ENCODE measurements at places on chromosomes 2 and 18. TPM values are rescaled to one million over a fixed set of nuclear protein-coding genes. Genes with fewer than 3 reads are reported as not detected.
A peak's percentile ranks its signal among the peaks of the same experiment; 100 is the strongest.

GRCh38 chr2:182522972-182523473, 96.2 kb upstream of the PDE1A start:
- DNase-seq: no peak

GRCh38 chr2:181742922-181743722, 62.8 kb upstream of the NEUROD1 start:
- no peak for DNase-seq

- DNase-seq: no peak
Measured at GRCh38 chr2:120290737-120291136, 38.1 kb downstream of the RALB start.

DNA sequence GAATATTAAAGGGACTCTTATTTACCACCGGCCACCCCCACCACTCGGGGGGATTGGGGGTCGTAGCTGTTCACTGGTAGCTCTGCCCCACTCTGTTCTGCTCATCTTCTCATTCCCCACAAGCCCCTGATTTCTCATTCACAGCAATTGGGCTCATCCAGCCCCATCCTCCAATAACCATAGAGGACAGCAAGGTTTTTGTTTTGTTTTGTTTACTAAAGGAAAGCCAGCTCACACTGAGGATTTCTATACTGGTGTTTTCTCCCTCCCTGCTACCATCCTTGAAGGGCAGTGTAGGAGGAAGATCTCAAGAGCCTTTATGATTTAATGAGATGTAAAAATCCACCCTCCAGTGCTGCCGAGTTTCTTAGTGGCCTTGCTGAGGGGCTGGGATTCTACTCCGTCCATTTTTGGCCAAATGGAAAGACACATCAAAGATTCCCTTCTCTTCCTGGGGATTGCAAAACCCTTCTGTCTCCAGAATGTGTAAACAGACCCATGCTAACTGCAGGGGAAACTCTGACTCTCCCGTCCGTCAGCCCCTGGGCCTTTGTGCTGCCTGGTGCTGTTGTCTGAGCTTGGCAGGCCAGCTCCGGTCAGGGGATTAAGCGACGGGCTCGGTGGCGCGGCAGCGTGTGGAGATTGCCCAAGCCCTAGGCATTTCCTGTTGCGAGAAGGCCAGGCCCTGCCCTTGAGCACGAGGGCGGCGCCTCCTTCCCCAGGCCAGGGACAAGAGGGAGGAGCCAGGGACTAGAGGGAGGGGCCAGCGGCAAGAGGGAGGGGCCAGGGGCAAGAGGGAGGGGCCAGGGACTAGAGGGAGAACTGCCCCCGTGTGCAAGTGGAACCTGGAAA, 165.0 kb downstream of the ANTXR1 start:
- peak; percentile 89 for DNase-seq

DNA sequence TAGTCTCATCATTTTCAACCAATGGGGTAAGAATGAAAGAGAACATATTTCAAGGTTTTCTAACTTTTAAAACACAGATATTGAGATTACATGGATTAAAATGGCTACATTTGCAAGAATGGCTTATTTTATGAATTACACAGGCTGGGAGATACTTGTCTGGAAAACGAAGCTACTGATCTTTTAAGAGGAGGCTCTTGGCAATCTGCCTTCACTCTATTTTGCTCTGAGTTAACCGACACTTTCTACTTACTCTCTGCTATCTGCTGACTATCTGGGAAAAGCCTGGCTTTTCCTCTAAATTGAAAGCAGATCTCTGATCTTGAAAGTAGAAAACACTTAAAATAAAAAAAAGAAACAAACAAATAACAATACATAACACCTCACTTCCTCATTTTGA, 325.4 kb upstream of the LINC00305 start:
- DNase-seq: no peak

DNA sequence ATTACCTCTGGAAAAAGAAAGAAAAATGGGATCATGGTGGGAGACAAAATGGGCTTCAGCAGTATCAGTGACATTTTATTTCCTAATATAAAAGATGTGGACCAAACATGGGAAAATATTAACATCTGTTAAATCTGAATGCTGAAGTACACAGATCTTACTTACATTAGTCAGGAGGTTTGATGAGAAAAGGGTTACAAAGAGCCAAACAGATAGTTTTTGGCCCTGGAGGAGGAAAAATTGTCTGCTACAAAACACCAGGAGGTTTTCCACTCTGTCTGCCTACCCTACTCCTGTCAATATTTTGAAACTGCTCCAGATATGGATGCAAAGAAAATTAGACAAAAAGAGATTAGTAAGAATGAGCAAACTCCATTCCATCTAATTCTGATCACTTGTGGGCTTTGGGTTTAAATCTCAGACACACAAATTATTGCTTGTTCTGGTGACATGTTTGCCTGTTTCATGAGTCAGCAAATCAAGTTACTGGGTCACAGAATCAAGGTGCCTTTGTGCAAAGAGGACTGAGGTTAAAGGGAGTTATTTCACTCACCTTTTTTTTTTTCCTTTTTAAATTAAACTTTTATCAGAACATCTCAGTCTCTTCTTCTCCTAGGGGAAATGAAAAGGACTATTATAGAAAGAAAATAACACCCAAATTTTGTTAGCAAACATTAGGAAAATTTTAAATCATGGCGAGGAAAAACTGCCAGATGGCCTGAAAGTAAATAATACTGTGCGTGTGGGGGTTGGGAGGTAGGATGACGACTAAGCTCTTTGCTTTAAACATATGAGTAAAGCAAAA, 87.0 kb upstream of the SPATS2L start:
- DNase-seq: no peak

- no peak for DNase-seq
Measured at GRCh38 chr18:63002305-63002704, 287.0 kb downstream of the PHLPP1 start.

DNA sequence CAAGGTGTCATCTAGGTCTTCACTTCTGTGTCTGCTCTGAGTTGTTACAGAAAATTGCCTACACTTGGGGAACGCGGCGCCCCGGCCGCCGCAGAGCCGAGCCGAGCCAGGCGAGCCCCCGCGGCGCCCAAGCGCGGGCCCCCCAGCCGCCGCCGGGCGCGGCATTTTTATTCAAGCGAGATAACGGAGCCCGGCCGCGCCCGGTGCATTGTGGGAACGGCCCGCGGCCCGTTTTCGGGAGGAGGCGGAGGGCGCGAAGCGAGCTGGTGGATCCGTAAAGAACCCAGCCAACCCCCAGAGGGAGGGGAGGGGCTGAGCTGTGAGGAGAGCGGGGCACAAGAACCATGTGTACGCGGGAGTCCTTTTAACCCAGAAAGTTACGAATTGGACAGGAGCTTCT, 191.8 kb downstream of the FTCDNL1 start:
- no peak for DNase-seq

- no peak for DNase-seq
Measured at GRCh38 chr18:62179213-62179612, 7.6 kb downstream of the PIGN start.

DNA sequence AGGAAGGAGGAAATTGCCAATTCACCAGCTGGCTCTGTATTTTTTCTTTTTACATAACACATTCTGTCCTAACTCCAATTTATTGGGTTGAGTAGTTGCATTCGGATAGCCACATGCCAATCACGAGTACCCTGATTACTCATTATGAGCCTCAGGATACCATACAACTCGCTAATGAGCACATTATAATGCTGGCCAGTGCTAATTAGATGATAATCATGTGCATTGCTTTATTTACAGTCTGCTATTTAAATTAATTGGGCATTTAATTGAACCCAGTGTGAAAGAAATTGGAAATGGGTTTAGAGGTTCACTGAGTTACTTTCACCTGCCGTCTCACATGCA, 15.2 kb downstream of the G6PC2 start:
- DNase-seq: no peak

- DNase-seq: no peak
Measured at GRCh38 chr18:10877987-10878386, 271.4 kb downstream of the PIEZO2 start.

DNA sequence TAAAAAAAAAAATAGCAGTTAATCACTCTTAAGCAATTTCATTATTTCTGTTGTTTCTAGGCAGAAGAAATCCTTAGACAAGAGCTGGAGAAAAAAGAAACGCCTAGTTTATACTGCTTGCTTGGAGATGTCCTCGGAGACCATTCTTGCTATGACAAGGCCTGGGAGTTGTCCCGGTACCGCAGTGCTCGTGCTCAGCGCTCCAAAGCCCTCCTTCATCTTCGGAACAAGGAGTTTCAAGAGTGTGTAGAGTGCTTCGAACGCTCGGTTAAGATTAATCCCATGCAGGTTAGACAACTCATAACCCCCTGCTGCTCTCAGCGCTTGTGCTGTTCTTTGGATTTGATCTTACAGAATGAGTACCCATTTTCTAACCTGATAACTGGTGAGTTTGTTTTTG, 130.4 kb downstream of the TTC27 start:
- no peak for DNase-seq

DNA sequence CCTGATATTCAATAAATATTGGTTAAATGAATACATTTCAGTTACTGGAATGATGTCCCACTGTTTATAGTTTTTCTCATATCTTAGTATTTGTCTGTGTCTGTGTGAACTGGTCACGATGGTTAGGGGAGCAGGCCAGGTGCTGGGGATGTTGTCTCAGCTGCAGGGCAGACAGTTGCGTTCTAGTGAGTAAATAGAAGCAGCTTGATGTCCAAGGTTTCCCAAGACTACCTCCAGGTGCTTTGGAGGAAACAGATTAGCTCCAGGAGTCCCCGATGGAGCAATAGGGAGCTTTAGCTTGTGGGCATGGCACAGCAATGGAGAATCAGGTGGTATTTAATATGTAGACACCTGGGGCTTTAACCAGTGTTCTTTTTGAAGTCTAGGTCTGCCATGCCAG, 75.5 kb downstream of the GULP1 start:
- no peak for DNase-seq

DNA sequence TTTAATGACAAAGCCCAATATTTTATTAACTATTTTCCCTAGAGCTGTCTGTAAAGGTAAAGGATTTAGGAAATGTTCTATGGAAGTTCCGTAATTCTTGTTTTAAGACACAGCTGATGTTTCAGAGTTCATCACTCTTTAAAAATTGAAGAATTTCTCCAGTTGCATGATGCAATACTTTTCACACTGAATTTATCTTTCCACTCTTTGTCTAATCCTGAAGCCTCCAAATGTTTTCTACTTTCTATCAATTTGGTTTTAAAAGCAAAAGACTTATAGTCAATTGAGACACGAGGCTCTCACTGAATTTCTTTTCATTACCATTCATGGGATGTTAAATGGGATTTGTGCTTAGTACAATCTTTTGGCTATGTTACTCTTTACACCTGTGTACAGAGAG, 223.2 kb downstream of the TDRD15 start:
- DNase-seq: no peak

GRCh38 chr2:61995515-61995914, 90.0 kb downstream of the COMMD1 start:
- no peak for DNase-seq

GRCh38 chr2:119549241-119549640, 5.0 kb downstream of the CFAP221 start:
- no peak for DNase-seq

- DNase-seq: no peak
Measured at GRCh38 chr2:21657445-21657844, 533.7 kb downstream of the TDRD15 start.

DNA sequence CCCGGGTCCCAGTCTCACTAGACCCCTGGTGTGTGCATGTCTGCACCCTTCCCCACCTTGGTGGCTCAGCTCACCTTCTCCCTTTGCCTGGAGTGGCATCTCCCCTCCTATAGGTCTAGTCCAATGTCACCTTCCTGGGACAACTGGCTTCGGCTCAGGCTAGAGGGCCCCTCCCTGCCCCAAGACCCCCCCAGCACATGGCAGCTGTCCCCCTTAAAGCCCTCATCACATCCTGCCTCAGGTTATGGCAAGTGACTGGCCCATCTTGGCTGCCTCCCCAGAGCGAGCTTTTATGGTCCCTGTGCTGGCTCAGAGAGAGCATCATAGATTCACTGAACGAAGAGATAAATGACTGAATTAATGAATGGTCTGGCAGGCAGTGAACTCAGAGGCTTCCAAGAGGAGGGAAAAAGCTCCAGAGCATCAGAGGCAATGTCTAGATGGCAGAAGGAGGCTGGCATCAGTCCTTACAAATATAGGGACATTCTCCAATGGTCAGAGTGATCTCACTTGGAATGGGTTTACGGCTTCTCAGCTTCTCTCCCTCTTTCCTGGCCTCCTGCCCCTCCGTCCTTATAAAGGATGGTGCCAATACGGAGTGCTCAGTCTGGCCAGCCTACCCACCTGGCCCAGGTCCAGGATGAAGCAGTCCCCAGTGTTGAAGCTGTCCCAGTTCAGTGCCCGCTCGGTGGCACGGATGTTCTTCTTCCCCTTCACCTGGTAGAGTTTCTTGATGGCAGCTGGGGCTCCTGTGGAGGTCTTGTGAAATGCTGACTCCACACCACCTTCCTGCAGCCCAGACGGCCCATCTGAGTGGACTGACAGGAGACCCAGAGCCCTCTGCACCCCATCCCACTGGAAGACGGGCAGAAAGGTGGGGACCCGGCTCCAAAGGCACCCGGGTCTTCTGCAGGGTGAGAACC, 9.4 kb downstream of the CAPG start:
- no peak for DNase-seq

DNA sequence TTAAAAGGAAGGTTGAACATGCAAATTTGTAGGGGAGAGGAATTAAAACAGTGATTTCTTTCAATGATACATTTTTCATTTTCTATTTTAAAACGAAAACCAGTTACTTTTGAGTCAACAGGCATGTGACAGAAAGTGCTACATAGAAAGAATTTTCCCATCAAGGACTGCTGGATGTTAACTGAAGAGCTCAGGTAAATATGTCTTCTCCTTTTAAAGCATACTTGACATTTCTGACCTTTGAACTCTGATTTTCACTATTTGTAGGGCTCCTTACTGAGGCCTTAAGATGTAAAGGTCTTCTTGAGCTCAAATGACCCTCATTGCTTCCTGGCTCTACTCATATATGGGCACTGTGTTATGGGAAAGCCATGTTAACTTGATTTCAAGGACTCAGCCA, 32.4 kb downstream of the FIGN start:
- DNase-seq: no peak

DNA sequence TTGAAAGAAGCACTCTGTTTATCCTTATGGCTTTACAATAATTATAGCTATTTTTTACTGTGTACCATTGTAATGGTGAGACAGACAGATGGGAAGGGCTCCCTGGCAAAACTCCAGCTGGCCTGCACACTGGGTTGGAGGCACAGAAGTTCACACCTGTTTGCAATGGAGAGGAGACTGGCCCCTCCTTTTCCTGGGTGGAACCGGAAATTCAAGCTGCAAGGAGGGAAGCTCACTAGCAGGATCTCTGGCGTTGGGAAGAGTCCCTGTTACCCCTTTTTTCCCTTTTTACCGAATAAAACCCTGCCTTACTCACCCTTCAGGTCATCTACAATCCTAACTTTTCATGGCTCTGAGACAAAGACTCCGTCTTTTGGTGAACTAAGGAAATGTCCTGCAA, 100.3 kb upstream of the TFPI start:
- DNase-seq: no peak

The KCNG2 gene
- total RNA-seq: not detected

The LOXL3 gene
- total RNA-seq: 6.6 TPM

The RAPGEF4 gene
- 2.8 TPM for total RNA-seq

The NMUR1 gene
- total RNA-seq: 3.1 TPM

The TXNDC2 gene
- total RNA-seq: not detected

The HDHD2 gene
- total RNA-seq: 30.8 TPM

The ANKRD62 gene
- total RNA-seq: not detected

The CXCR1 gene
- total RNA-seq: not detected
